ENCODE measurements at places on chromosomes 7 and 10.

DNA sequence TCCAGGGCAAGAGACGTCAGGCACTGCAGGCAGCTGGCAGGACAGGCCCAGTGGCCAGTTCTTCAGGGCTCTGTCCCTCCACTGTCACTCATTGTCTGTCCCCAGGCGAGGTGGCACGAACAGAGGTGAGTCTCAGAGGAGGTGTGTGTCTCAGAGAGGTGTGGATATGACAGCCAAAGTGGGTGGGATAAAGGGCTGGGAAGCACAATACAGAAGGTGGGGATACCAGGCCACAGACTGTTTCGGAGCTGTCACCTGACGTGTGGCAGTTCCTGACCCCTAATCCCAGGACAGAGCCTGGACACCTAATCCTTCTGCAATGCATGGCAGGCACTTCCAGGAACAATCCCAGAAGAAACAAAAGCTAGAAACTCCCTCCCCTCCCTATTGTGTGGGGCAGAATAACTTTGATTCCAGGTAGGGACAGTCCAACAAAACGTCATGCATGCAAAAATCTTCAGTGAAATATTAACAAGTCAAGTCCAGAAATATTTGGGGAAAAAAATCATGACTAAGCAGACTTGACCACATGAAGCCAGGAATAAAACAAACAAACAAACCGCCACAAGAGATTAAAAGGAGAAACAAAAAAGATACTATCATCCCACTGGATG, 11.6 kb downstream of the KLRG2 start:
- no peak for DNase-seq

DNA sequence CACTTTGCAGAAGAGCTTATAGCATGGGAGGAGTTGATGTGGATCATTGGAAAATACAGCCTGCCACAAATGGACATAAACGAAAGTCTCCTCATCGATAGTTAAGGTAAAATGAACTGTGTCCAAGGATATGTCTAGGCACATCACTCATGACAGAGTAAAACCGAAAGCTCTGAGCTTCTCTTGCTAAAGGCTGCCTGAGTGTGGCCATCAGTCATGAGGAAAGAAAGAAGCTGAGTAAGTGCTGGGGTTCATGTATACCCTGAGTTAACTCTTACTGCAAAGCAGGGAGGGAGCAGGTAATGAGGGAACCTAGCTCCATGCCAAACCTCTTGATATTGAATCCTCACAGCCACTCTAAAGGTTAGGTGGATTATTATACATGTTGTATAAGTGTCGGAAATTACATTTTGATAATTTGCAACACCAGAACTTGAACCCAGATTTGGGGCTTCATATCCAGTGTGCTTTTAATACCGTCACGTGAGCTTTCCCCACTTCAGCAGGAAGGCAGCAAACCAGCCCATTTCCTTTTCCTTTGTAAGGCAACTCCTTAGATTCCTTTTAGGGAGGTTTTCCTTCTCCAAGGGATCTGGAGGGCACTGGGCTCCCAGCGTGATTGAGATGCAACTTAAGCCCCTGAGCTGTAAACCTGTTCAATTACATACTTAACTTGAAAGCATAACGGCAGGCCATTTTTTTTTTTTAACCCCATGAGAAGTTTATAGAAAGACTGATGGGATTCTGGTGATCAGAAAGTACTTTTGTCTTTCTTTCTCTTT, 215.0 kb downstream of the PHF14 start:
- no peak for DNase-seq

DNA sequence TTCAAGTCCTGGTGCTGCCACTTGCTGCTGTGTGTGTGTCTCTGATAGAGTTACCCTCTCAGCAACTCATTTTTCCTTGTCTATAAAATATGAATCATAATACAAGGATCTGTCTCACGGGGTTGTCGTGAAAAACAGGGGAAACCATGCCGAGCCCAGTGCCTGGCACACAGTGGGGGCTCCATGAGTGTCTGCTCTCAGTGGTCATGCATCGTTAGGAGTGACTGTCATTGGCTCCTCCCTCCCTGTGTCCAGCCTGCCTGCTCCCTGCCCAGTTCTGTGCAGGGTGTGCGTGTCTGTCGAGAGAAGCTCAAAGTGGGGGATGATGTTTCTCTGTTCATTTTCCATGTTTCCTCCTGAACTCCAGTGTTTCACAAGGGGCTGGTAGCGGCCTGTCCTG, 83.6 kb upstream of the LRRC4 start:
- DNase-seq, result no peak

DNA sequence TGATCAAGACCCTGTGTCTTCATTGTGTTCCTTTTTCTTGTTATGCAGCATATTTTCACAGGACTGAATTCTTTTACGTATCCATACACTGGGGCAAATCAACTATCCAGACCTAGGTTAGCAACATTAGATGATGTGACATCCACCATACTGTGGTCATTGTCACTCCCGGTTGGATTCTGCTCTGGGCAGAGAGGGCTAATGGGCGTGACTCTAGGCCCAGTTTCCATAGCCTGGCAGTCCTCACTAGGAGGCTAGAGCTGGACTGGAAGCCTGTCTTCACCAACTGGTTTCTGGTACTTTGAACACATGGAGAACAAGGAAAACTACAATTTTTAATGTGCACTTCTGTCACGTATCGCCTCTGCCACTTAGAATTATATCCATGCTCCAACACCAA, 25.2 kb downstream of the AKR1E2 start:
- DNase-seq, result no peak

- no peak for DNase-seq
These were observed 71.2 kb upstream of the ARID5B start for GRCh38 chr10:61830072-61830845.

- DNase-seq, result no peak
These were observed 9.5 kb upstream of the SMARCD3 start for GRCh38 chr7:151257990-151258389.

DNA sequence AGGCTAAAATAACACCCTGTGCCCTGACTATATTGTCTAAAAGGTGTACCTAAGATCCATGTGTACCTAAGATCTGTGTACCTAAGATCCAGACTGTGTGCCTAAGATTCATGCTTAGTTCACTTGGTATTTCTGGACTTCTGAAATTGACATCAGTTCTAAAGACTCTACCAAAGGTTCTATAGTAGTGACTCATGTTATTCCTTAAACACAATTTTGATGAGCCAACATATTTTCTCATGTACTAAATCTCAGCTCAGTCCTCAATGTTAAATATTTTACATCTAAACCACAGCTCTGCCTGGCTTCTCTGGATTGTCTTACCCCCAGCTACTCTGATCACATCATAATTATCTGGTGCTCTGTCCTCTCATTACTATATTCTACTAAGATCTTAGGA, 802.3 kb upstream of the SORCS1 start:
- DNase-seq, result no peak

Data from HFF-Myc (cell line).